Fibroblast of skin of right biceps (primary cell): ENCODE measurements at places on chromosomes 5 and 9.

DNA sequence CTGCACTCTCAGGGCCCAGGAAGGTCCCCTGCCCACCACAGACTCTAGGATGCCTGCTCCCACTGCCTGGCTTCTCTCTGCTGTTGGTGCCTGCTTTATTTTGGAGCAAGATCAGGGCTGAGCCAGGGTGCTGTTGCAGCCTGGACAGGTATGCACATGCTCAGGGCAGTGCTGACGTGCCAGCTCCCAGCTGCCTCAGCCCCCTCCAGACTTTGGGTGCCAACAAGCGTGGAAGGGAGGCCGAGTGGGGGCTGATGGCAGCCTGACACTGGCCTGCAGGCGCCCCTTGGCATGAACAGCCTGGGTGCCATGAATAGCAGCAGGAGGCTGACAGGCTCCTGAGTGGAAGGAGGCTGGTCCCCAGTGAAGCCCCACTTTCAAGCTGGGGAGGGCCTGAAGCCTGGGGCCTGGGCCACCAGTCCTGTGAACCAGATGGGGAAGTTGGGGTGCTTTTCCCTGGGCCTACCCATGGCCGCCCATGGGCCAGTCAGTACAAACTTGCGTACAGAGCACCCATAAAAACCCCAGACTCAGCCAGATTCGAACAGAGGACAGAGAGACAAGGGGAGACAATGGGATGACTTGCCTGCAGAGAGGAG, 6.8 kb downstream of the AMBP start:
- DNase-seq = no peak

GRCh38 chr5:65032250-65032649, 263.5 kb downstream of the CWC27 start:
- peak; percentile 98 for DNase-seq

DNA sequence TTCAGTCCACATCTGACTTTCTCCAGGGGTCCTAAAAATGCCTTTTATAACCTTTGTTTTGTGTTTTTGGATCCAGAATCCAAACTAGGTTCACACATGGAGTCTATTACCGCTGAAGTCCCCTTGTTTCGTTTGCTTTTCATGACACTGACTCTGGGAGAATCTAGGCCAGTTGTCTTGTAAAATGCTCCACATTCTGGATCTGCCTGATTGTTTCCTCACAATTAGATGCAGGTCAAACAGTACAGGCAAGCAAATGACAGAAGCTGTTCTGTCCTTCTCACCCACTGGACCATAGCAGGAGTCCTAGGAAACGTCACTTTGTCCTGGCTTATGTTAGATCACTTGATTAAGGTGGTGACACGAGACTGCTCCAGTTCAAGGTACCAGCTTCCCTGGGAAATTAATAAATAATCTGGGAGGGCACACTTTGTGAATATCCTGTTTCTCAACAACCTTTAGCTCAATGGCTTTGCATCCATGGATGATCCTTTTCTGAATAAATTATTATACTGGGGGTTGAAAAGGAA, 34.1 kb downstream of the FABP6 start:
- DNase-seq = no peak

GRCh38 chr9:37486616-37487548, 1.1 kb downstream of the POLR1E start:
- DNase-seq = peak; percentile 91

GRCh38 chr5:150801117-150801927, 22.8 kb downstream of the SMIM3 start:
- peak; percentile 76 for DNase-seq

DNA sequence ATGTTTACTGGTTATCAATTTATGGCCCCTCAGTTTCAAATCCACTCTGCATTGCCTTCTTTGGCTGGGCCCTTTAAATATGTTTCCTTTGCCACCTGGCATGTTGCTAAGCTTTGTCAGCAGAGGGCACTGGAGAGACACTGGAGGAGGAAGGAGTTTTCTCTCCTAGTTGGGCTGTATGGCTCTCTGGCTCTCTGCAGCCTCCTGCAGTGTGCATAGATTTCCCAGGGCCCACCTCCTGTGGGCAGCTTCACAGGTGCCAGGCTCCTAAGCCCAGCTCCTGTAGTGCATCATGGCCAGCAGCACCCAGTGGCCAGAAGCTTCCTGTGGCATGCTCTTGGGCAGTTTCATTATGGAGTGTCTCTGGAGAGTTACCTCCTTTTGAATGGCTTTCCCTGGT, 23.3 kb downstream of the CAVIN4 start:
- peak; percentile 57 for DNase-seq

- peak; percentile 15 for DNase-seq
Observed at GRCh38 chr9:137078701-137079400, 1.5 kb downstream of the UAP1L1 start.

- no peak for DNase-seq
Observed at GRCh38 chr5:93409691-93410090, 171.3 kb downstream of the NR2F1-AS1 start.
